CD4-positive, alpha-beta memory T cell (primary cell): ENCODE measurements at places on chromosomes 7 and 10.

GRCh38 chr10:69366738-69367137, 50.0 kb downstream of the TACR2 start:
- peaks cover 9% of the 10 kb centered on the region for H3K4me1 ChIP-seq
- peaks cover 69% of the 10 kb centered on the region for H3K36me3 ChIP-seq
- H3K4me3 ChIP-seq: no peak overlapping the region

DNA sequence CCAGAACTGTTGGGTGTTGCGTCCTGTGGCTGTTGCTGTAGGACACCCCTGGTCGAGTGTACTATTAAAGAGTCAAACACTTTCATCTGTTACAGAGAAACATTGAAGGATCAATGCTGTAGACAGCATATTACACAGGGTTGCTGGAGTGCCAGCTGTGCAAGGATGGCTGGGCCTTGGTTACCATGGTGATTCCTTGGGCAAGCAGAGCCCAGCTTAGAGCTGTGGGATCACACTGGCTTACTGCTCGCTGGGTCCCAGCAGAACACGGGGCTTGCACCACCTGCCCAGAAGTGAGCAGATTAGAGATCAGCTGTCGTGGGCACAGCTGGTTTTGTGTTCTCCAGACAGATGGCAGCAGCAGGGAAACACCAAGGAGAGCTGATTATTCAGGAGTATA, 76.0 kb downstream of the GPR141 start:
- H3K4me3 ChIP-seq: no peak overlapping the region
- no peak for DNase-seq
- H3K27me3 ChIP-seq: no peaks in the 10 kb centered on the region

- H3K27ac ChIP-seq: no peak overlapping the region
- no peak overlapping the region for H3K4me3 ChIP-seq
- H3K27me3 ChIP-seq: no peaks in the 10 kb centered on the region
- no peaks in the 10 kb centered on the region for H3K4me1 ChIP-seq
- no peak for DNase-seq
Measured at GRCh38 chr10:88138319-88138848, 275.0 kb downstream of the PTEN start.

DNA sequence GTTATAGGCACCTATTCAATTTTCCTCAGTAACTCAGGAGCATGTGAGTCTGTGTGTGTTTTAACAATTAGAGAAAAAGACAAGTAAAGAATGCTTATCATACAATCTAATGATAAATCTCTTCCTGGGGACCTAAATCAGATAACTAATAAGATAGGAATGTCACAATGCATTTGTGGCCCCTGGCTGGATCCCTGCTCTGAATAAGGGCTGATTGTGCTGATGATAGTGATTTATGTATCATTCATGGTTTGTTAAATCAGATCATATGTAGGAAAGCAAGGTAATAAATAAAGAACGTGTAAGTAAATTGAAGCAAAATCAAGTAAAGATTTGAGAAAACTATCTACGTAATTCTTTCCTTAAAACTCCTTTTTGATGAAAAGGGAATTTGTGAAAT, 145.9 kb downstream of the C7orf25 start:
- H3K27ac ChIP-seq: no peak overlapping the region
- H3K4me3 ChIP-seq: no peak overlapping the region
- H3K27me3 ChIP-seq: no peaks in the 10 kb centered on the region
- DNase-seq: no peak

GRCh38 chr10:129963641-129964501, at the start of gene EBF3:
EBF3 (minus strand) TSS chr10:129964274; CDS start chr10:129963768, 506 bp downstream.
- no peak within 1 kb of the TSS for H3K27ac ChIP-seq
- H3K36me3 ChIP-seq: no peaks in the 10 kb centered on the region
- H3K4me1 ChIP-seq: peaks cover 13% of the 10 kb centered on the region
- peaks cover 35% of the 10 kb centered on the region for H3K27me3 ChIP-seq
- peak within 1 kb of the TSS; percentile 28 for H3K4me3 ChIP-seq

- H3K27ac ChIP-seq: no peak overlapping the region
- H3K36me3 ChIP-seq: no peaks in the 10 kb centered on the region
- H3K4me1 ChIP-seq: peaks cover 11% of the 10 kb centered on the region
- DNase-seq: no peak
- H3K27me3 ChIP-seq: no peaks in the 10 kb centered on the region
- H3K4me3 ChIP-seq: no peak overlapping the region
Measured at GRCh38 chr10:114077347-114077746, 33.7 kb downstream of the ADRB1 start.

DNA sequence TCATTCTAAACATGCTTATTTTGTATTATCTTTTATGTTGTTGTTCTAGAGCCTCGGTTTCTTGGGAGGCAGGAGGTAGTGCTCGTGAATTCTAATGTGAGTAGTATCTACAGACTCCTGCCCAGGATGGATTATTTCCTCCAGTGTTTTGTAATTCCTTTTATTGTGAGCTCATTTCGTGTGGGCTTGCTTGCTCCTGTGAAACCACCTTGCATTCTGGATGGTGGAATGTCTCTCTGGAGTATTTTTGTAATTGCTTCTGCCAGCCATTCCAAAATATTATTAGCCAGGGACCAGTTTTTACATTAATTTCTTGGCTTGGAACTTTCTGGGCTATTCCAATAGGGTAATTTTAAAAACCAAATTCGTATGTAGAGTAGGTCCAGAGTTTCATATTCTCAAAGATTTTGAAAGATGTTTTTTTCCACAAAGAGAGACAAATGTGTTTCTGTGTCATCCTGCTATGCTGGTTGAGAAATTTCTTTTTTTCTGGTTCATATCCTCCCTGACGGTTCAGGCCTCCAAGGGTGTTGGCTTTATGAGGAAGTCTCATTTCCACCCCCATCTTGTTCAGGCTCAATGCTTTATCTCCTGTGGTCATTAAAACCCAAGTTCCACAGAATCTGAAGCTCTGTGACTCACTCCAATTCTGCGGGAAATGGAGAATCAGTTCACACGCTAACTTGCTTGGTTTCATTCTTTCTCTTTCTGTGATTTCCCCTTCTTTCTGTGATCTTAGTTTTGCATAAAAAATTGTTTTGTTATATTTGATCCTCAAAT, 41.7 kb upstream of the CALD1 start:
- H3K4me3 ChIP-seq: no peak overlapping the region
- no peaks in the 10 kb centered on the region for H3K27me3 ChIP-seq
- no peaks in the 10 kb centered on the region for H3K4me1 ChIP-seq
- H3K27ac ChIP-seq: no peak overlapping the region
